Mesothelial cell of epicardium (in vitro differentiated cells): ENCODE measurements at places on chromosomes 3 and 15.
A peak's percentile ranks its signal among the peaks of the same experiment; 100 is the strongest.

GRCh38 chr3:19539518-19540392 is 391.4 kb downstream of the KCNH8 start:
- no peaks in the 10 kb centered on the region for H3K4me1 ChIP-seq
- no peak overlapping the region for H3K27ac ChIP-seq
- peaks cover 2% of the 10 kb centered on the region for H3K27me3 ChIP-seq

GRCh38 chr15:87577336-87577735 is 679.2 kb downstream of the NTRK3 start:
- no peak for DNase-seq
- no peak overlapping the region for H3K4me3 ChIP-seq
- no peaks in the 10 kb centered on the region for H3K36me3 ChIP-seq

DNA sequence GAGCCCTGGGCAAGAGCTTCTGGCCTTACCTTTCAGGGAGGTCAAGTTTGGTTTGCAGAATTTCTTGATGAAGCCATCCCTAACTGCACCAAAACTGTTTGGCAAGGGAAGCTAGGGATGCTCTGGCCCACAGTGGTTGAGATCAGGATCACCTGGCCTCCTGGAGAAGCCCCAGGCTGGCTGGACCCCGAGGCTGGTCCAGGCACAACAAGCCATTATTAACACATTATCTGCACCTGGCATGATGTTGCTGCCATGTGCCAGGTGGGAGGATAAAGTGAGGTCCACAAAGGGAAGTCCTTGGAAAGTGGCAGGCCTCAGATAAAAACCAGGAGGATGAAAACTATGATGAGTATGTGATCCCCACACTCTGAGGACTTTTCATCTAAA is 35.9 kb upstream of the DUSP7 start:
- no peaks in the 10 kb centered on the region for H3K36me3 ChIP-seq
- DNase-seq: no peak
- no peak overlapping the region for H3K4me3 ChIP-seq
- H3K27ac ChIP-seq: no peak overlapping the region
- peaks cover 25% of the 10 kb centered on the region for H3K4me1 ChIP-seq

GRCh38 chr3:39707314-39707909 is 102.0 kb upstream of the MYRIP start:
- no peaks in the 10 kb centered on the region for H3K36me3 ChIP-seq
- no peak overlapping the region for H3K27ac ChIP-seq
- H3K4me3 ChIP-seq: no peak overlapping the region
- H3K27me3 ChIP-seq: peaks cover 8% of the 10 kb centered on the region
- DNase-seq: no peak

DNA sequence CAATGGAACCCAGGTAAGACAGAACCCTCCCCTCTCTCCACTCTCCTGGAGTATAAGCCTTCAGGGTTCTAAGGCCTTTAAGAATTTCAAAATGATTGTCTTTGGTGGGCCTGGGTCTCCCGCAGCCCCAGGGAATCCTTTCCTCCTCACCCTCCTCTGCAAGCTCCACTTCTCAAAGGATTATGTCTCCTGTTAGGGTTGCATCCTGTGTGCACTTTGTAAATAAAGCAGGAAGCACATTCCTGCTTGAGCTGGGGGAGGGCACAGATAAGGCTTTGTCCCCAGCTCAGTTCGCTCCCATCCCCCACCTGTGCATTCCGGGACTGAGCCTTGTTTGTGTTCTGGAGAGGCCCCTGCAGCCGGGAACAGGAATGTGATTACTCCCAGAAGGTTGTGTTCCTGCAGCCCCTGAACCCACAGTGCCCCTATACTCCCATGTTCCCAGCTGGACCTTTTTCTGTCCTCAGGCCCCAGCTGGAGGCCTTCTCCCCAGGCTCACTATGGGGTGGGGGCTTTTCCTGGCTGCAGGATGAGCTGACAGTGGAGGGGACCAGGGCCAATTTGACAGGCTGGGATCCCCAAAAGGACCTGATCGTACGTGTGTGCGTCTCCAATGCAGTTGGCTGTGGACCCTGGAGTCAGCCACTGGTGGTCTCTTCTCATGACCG is 9.5 kb downstream of the TYRO3 start:
- peaks cover 20% of the 10 kb centered on the region for H3K36me3 ChIP-seq
- peak; percentile 78 for DNase-seq
- H3K4me1 ChIP-seq: peaks cover 52% of the 10 kb centered on the region
- H3K27me3 ChIP-seq: no peaks in the 10 kb centered on the region
- H3K27ac ChIP-seq: peak overlapping the region; percentile 94

GRCh38 chr3:150607267-150608065 is 4.3 kb downstream of the SELENOT start:
- H3K27me3 ChIP-seq: no peaks in the 10 kb centered on the region
- peaks cover 25% of the 10 kb centered on the region for H3K4me1 ChIP-seq
- peaks cover 5% of the 10 kb centered on the region for H3K36me3 ChIP-seq
- no peak overlapping the region for H3K4me3 ChIP-seq
- no peak for DNase-seq

DNA sequence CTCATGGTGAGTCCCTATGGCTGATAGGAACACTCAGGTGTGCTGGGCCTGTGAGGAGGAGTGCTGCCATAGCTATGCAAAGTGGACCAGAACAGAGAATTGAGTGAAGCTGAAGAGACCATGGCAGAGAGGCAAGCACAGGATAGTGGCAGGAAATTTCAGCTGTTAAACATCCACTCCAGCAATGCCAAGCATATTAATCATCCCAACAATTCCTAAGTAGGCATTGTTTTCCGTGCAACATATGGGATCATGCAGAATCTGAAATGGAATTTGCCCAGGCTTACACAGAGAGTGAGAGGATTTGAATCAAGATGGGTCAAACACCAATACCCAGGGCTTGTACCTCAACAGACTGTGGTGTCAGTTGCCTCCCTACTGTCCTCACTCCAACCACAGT is 582.6 kb upstream of the UBE2E2 start:
- no peak for DNase-seq
- H3K4me1 ChIP-seq: peaks cover 7% of the 10 kb centered on the region
- peaks cover 26% of the 10 kb centered on the region for H3K27me3 ChIP-seq
- no peak overlapping the region for H3K4me3 ChIP-seq
- no peaks in the 10 kb centered on the region for H3K36me3 ChIP-seq
- H3K27ac ChIP-seq: no peak overlapping the region

DNA sequence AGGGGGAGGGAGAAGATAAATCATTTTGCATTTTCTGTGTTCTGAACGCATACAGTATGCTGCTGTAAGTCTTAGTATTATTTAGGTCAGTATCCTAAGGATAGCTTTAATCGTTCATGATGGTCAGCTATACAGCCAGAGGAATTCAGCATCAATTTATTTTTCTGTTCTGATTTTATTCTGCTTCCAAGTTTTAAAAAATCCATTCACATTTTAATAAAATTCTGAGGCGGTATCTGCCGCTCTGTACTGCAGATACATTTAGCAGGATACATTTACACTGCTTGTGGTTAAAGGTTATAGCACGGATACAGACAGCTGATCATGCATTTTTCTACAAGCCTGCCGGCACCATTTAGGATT is 17.8 kb downstream of the ZBTB38 start:
- peaks cover 2% of the 10 kb centered on the region for H3K36me3 ChIP-seq
- H3K4me3 ChIP-seq: peak overlapping the region; percentile 26
- no peaks in the 10 kb centered on the region for H3K27me3 ChIP-seq

DNA sequence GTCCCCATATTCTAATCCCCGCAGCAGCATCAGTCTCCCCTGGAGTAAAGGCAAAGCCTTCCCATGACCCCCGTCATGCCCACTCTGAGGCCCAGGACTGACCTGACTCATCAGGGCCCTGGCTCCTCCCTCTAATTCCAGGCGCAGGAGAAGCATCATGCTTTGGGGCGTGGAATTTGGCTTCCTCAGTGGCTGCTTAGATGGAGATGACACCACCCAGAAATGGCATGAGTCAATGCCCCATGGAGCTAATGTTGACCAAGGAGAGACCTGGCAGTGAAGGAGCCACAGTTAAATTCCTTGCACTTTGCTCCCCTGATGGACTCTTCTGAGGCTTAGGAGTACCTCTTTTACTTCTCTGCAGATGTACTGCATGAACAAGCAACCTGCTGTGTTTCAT is 204.2 kb upstream of the PROK2 start:
- DNase-seq: no peak
- H3K4me1 ChIP-seq: no peaks in the 10 kb centered on the region
- no peak overlapping the region for H3K4me3 ChIP-seq
- H3K27ac ChIP-seq: no peak overlapping the region
- H3K27me3 ChIP-seq: no peaks in the 10 kb centered on the region

GRCh38 chr3:124569761-124570160 is 160.5 kb upstream of the UMPS start:
- no peaks in the 10 kb centered on the region for H3K27me3 ChIP-seq

GRCh38 chr15:39156166-39156565 is 424.7 kb upstream of the THBS1 start:
- no peaks in the 10 kb centered on the region for H3K27me3 ChIP-seq
- H3K4me3 ChIP-seq: no peak overlapping the region
- H3K27ac ChIP-seq: no peak overlapping the region
- peaks cover 24% of the 10 kb centered on the region for H3K4me1 ChIP-seq

- H3K4me1 ChIP-seq: no peaks in the 10 kb centered on the region
- no peak for DNase-seq
- H3K36me3 ChIP-seq: no peaks in the 10 kb centered on the region
- no peak overlapping the region for H3K27ac ChIP-seq
These were observed 583.0 kb upstream of the ROBO1 start for GRCh38 chr3:80350771-80351170.

GRCh38 chr3:184058029-184058428 is 5.2 kb downstream of the HTR3C start:
- no peak overlapping the region for H3K4me3 ChIP-seq
- no peak overlapping the region for H3K27ac ChIP-seq
- no peak for DNase-seq
- H3K27me3 ChIP-seq: peaks cover 13% of the 10 kb centered on the region
- H3K4me1 ChIP-seq: no peaks in the 10 kb centered on the region

- no peaks in the 10 kb centered on the region for H3K36me3 ChIP-seq
- no peak overlapping the region for H3K4me3 ChIP-seq
- H3K27me3 ChIP-seq: no peaks in the 10 kb centered on the region
- DNase-seq: no peak
- peaks cover 64% of the 10 kb centered on the region for H3K4me1 ChIP-seq
These were observed 37.5 kb downstream of the ZNF710 start for GRCh38 chr15:90038632-90039095.

DNA sequence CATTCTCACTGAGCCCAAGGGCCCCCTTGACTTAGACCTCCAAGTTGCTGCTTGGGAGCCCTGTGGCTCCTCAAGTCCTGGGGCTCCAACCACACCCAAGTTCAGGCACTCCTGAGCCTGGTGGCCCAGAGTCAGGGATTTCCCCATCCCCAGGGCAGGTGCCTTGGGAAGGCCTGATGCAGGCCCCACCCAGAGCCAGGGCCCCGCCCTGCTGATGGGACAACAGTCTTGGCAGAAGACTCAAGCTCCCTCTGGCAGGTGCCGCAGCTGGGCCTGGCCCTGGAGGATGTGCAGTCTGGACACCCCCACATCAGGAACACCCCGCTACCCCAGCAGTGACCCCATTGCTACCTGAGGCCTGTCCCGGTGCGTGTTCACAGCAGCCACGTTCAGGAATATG is 17.7 kb upstream of the SHISA5 start:
- peaks cover 7% of the 10 kb centered on the region for H3K36me3 ChIP-seq
- no peak overlapping the region for H3K27ac ChIP-seq
- DNase-seq: no peak
- no peaks in the 10 kb centered on the region for H3K27me3 ChIP-seq

- no peak overlapping the region for H3K4me3 ChIP-seq
- H3K27me3 ChIP-seq: peaks cover 7% of the 10 kb centered on the region
- no peak overlapping the region for H3K27ac ChIP-seq
- no peaks in the 10 kb centered on the region for H3K4me1 ChIP-seq
- no peak for DNase-seq
These were observed 185.8 kb upstream of the TTC14 start for GRCh38 chr3:180416111-180416594.

DNA sequence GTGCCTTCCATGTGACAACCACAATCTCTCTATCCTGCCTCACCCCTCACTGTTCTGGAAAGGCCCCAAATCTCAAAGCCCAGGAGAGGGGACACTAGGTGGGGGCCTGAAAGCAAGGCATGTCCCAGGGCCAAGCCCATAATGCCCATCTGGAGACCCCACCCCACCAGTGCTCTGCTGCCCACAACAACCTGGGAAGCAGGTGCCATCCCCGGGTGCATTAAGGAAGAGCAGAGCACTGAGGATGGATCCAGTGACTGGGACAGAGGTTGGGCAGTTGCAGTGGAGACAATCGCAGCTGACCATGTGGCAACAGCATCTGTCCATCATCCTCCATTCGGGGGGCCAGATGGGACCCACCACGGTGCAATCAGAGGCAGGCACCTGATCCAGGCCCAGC is 106.2 kb upstream of the PRR20G start:
- H3K4me1 ChIP-seq: peaks cover 8% of the 10 kb centered on the region
- H3K27ac ChIP-seq: no peak overlapping the region
- DNase-seq: no peak
- H3K36me3 ChIP-seq: no peaks in the 10 kb centered on the region

DNA sequence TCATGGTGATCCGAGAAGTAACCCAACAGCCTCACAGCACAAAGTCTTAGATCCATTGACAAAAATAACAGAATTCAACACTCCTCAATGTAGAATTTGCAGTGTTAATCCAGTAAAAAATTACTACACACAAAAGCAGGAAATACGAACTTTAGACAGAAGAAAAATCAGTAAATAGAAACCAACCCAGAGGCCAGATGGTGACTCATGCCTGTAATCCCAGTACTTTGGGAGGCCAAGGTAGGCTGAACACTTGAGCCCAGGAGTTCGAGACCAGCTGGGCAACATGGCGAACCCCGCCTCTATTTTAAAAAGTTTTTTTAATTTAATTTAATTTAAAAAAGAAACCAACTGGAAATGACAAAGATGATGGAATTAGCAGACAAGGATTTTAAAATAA is 36.1 kb downstream of the SELENOT start:
- H3K27ac ChIP-seq: no peak overlapping the region
- no peaks in the 10 kb centered on the region for H3K36me3 ChIP-seq
- no peak for DNase-seq
- peaks cover 2% of the 10 kb centered on the region for H3K4me1 ChIP-seq
- H3K27me3 ChIP-seq: no peaks in the 10 kb centered on the region

- H3K27me3 ChIP-seq: no peaks in the 10 kb centered on the region
- H3K27ac ChIP-seq: no peak overlapping the region
- no peak for DNase-seq
- no peaks in the 10 kb centered on the region for H3K36me3 ChIP-seq
- peaks cover 14% of the 10 kb centered on the region for H3K4me1 ChIP-seq
These were observed 2.4 kb upstream of the MAGI1 start for GRCh38 chr3:66041116-66041515.

DNA sequence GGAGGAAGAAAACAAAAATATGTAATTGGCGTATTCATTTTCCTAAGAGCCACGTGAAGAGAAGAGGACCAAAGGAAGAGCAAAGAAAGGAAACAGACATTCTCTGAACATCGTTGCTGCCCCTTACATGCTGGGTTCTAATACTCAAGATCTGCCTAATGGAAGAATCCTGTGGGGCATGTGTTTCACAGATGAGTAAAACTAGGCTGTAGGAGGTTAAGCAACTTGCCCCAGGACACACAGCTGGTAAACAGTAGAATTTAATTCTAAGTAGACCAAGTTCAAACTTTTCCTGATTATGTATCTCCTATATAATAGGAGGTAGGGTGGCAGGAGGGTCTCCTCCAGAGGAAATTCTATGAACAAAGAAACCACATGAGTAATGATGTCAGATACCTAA is 106.1 kb upstream of the TNFAIP8L3 start:
- no peaks in the 10 kb centered on the region for H3K4me1 ChIP-seq
- H3K27ac ChIP-seq: no peak overlapping the region
- H3K36me3 ChIP-seq: no peaks in the 10 kb centered on the region
- DNase-seq: no peak
- no peak overlapping the region for H3K4me3 ChIP-seq

- no peaks in the 10 kb centered on the region for H3K27me3 ChIP-seq
- H3K36me3 ChIP-seq: no peaks in the 10 kb centered on the region
- H3K27ac ChIP-seq: no peak overlapping the region
- no peak overlapping the region for H3K4me3 ChIP-seq
- DNase-seq: no peak
- no peaks in the 10 kb centered on the region for H3K4me1 ChIP-seq
These were observed 69.5 kb upstream of the XCR1 start for GRCh38 chr3:46096781-46097180.
